ENCODE measurements at places on chromosomes 12 and 14.
A peak's percentile ranks its signal among the peaks of the same experiment; 100 is the strongest.

DNA sequence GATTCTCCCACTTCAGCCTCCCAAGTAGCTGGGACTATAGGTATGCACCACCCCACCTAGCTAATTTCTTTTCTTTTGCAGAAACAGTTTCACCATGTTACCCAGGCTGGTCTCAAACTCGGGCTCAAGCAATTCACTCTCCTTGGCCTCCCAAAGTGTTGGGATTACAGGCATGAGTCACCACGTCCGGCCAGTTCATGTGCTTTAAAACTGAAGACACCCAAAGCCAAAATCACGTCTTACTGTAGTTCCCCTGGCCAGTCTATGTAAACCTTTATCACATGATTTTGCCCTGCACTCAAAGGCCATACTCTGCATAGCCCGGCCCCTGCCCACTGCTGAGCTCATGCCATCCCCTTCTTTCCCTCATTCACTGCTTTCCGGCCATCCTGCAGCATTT lies 4.5 kb downstream of the ALKBH2 start:
- no peak for DNase-seq

- no peak for DNase-seq
Observed at GRCh38 chr14:59283361-59283760, 94.9 kb downstream of the DAAM1 start.

DNA sequence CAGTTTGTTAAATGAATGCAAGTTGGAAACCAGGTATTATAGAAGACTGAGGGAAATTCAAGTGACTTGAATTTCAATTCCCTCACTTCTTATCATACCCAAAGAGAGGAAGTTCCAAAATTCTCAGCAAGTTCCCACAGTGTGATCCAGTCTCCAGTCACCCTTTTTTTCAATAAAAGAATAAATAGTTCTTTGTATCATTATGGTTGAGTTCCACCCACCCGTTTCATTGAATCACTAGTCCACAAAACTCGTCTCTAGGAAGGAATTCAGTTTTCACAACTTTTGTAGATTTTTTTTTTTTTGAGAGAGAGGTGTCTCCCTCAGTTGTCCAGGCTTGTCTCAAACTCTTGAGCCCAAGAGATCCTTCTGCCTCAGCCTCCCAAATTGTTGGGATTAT lies 1.6 kb upstream of the TMEM30B start:
- DNase-seq = no peak

DNA sequence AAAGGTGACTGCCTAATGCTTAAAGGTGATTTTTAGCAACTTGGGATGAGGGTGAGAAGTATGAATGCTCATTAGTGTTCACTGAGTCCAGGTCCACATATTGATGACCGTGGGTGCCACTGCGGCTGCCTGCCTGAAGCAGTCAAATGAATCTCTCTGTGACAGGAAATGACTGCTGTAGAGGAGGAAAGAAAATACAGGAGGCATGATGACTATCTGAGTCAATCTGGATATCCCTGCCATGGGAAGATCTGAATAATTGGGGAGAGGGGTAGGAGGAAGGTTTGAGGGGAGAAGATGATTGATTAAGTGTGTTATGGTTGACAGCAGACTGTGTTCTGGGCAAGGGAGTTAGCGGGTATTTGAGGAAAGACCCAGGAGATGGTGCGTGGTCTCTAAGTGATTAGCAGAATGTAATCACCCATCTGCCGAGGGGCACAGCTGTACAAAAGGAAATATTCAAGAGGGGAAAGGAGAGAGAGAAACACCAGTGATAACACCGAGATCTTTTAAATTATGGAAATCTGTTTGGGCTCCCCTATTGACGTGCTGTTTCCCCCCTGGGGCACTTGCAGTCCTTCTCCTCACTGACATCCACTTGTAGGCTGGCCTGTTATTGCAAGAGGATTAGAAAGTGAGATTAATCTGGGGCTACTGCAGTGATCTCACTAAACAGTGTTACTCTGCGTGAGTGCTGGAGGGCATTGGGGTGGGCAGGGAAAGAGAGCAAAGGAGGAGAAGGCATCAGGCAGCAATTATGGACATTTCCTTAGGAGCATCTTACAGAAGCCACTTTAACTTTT lies 97.7 kb downstream of the AKAP6 start:
- no peak for DNase-seq

DNA sequence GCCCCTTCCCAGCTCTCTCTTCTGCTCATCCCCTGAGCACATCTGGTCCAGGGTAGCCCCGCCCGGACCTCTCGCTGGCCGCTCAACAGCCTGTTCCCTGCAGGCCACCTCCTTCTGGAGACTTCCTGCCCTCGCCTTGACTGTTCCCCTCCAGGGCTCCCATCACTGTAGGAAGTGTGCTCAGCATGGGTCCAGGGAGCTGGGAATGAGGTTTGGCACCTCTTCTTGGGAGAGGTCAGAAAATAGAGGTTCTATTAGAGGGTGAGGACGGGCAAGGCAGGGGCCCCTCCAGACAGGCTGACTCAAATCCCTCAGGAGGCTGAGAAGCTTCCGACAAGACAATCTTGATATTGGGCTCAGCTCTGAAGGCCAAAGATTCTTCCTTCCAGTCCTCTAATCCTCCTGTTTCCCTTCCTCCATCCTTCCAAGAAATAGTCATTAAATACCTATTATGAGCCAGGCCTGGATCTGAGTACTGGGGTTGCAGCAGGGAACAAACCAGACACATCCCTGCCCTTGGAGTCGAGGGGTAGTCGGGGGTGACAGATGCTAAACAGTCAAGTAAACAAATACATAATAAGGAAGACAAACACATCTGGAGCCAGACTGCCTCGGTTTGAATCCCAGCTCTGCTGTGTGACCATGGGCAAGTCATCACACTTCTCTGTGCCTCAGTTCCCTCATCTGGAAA lies 30.6 kb downstream of the CMKLR1 start:
- no peak for DNase-seq

GRCh38 chr14:59274991-59275391 lies 86.5 kb downstream of the DAAM1 start:
- DNase-seq = peak; percentile 56

GRCh38 chr12:89740943-89741342 lies 32.3 kb upstream of the ATP2B1 start:
- DNase-seq = no peak

DNA sequence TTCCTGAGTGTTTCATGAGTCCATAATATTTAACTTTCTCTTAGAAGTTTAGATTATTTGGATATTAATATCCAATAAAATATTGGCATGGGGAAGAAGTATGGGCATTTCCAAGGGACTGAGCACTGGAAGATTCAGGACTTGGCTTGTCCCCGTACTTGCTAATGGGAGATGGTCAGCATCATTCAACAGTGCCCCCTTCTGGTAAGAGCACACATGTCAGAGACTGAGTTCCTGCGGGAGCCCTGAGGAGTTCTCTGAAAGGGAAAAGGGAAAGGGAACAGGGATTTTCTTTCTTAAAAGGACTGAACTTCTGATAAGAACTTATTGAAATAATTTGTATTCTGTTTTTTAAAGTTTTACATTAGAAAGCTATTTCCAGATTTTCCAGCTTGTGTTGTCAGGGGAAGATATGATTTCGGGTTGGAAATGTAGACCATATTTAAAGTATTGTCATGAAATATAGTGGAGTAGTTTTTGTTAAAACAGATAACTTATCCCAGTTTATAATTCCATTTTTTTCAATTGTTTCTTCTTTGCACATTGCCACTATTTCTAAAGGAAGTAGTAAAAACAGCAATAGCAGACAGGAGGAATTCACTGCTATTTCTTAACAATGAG lies 59.8 kb upstream of the C12orf71 start:
- peak; percentile 46 for DNase-seq

- no peak for DNase-seq
Observed at GRCh38 chr14:79699206-79699605, 512.1 kb downstream of the DIO2 start.

- no peak for DNase-seq
Observed at GRCh38 chr12:119594399-119594730, 791 bp downstream of the TMEM233 start.

- no peak for DNase-seq
Observed at GRCh38 chr12:3728686-3729085, 24.2 kb downstream of the CRACR2A start.

GRCh38 chr12:63941166-63941800 lies 96.8 kb downstream of the SRGAP1 start:
- DNase-seq = peak; percentile 27

- DNase-seq = no peak
Observed at GRCh38 chr14:68956724-68957123, 22.4 kb downstream of the ACTN1 start.

DNA sequence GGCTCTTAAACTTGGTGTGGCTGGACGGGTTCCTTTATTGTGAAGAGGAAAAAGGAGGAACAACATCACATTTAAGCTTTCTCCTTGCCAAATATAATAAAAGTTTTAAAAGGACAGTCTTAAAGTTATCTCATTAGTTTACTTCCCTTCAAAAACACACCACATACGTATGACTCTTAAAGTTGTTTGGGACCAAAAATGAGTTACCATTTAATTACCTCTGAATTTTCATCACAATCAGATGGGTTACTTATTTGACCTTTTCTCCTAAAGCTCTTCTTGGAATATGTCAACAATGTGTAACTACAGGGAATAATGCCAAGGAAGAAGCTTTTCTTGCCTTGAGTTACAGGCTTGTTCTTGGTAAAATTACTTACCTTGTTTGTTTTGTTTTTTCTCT lies 16.4 kb downstream of the RAB21 start:
- no peak for DNase-seq

DNA sequence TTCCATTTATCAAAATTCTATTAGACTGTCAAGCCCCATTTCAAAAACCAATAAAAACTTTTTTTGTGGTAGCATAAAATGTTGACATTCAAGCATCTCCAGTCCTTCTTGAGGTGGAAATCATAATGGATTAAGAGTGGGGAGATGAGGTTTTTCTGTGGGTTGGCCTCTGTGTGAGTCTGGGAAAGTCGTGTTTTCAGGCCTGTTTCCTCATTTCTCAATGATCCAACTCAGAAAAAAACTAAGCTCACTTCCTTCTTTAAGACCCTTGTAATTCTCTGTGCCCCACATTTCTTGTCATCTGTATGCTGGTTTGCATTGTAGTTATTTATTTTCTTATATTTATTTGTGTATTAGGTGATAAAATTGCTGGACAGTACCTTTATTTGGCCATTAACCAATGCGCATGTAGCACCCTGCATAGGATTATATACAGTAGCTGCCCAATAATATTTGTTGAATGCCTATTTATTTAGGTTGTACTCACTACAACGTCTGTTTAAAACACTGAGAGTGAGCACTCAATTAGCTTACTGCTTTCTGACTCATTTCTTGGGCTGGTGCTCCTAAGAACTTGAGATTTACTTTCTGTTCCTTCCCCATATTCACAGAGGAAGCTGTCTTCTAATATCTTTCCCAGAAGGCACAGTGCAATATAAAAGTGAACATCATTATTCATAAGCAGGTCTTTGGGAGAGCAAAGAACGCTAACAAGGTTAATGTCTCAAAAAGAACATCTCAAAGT lies 121.9 kb downstream of the DNAI7 start:
- DNase-seq = no peak

- no peak for DNase-seq
Observed at GRCh38 chr12:7091660-7092228, 501 bp downstream of the C1R start.

DNA sequence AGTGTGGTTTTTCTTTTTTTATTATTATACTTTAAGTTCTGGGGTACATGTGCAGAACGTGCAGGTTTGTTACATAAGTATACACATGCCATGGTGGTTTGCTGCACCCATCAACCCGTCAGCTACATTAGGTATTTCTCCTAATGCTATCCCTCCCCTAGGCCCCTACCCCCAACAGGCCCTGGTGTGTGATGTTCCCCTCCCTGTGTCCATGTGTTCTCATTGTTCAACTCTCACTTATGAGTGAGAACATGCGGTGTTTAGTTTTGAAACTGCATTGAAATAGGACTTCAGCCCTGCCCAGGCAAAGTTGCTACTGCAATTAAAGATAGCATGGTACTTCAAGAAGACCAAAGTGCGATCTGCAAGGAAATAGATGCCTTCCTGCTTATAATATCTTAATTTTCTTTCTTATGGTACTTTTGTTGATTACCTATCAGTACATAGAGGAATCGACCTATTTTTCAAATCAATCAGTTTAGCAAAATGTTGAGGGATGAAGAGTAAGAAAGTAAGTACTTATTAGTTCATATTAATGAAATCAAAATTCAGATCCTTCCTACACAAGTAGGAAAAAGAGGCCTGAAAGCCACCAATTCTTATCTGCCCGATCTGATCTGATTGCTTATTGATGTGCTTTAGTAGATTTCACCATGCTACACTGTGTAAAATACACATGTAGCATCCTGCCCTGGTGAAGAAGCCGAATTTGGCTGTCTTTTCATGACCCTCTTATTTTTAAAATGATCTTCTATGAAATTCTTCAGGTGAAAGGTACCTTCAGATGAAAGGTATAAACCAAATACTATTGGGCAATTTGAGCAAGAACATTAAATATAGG lies 1.6 kb downstream of the LTA4H start:
- DNase-seq = no peak

DNA sequence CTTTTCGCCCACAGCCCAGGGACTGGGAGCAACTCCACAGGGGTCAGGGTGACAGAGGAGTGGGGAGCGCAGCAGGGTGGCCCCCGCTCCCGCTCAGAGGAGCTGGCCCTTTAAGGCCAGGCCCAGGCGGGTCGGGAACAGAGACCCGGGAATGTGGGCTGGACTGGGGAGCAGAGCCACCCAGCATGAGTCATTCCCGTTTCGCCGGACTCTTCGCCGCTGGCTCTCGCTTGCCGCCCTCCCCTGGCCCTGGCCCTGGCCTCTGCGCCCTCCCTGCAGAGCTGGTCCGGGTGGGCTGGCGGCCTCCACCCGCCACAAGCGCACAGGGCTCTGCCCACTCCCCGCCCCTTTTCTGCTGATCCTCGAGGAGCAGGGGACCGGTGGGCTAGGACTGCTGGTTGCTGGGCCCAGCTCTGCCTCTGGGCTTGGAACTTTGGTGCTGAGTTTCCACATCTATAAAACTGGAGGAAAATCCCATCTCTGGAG lies 92.8 kb downstream of the NINJ2 start:
- DNase-seq = no peak

DNA sequence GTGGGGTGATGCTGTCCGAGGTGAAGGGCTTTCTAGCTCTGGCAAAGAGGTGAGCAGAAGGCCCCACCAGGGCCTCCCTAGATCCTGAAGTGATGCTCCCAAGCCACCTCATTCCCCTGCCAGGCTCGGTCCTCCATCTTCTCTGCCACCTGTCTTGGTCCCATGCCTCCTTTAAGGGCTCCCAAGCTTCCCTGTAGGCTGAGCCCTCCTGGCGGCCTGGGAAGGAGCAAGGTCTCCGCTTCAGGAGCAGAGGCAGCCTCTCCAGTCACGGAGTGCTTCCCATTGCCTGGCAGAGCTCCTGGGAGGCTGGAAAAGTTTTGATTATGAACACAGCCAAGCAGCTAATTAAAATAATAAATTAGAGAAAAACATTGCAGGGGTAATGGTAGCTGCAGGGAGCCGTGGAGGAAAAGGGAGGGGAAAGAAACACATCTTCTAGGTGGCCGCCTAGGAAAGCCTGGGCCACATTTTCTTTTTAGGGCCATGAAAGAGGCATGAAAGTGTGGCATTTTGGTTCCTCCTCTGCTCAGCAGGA lies 160.0 kb upstream of the PRMT8 start:
- DNase-seq = no peak
